Pancreas (tissue), 10 donors: ENCODE measurements at places on chromosomes 1 and 21. TPM values are rescaled to one million over a fixed set of nuclear protein-coding genes. Genes with fewer than 3 reads are reported as not detected.
A peak's percentile ranks its signal among the peaks of the same experiment; 100 is the strongest.

- H3K4me1 ChIP-seq = no peaks in the 10 kb centered on the region
- peak; percentile 51 for DNase-seq
- H3K36me3 ChIP-seq = no peaks in the 10 kb centered on the region
- no peak overlapping the region for H3K27ac ChIP-seq
- H3K27me3 ChIP-seq = no peaks in the 10 kb centered on the region
These were observed 548.4 kb upstream of the BRINP3 start for GRCh38 chr1:191025896-191026642.

- no peaks in the 10 kb centered on the region for H3K4me1 ChIP-seq
- H3K27ac ChIP-seq = no peak overlapping the region
- H3K27me3 ChIP-seq = peaks cover 8% of the 10 kb centered on the region
These were observed 39.0 kb downstream of the COL6A1 start for GRCh38 chr21:46020581-46020980.

GRCh38 chr1:6272452-6272851 lies 11.6 kb upstream of the GPR153 start:
- no peaks in the 10 kb centered on the region for H3K27me3 ChIP-seq
- H3K4me3 ChIP-seq = no peak overlapping the region
- H3K27ac ChIP-seq = no peak overlapping the region
- no peak for DNase-seq
- no peaks in the 10 kb centered on the region for H3K36me3 ChIP-seq
- H3K4me1 ChIP-seq = no peaks in the 10 kb centered on the region

GRCh38 chr1:54922040-54922761 lies 35.2 kb upstream of the DHCR24 start:
- DNase-seq = no peak
- H3K4me3 ChIP-seq = no peak overlapping the region
- H3K27me3 ChIP-seq = no peaks in the 10 kb centered on the region
- no peaks in the 10 kb centered on the region for H3K4me1 ChIP-seq

DNA sequence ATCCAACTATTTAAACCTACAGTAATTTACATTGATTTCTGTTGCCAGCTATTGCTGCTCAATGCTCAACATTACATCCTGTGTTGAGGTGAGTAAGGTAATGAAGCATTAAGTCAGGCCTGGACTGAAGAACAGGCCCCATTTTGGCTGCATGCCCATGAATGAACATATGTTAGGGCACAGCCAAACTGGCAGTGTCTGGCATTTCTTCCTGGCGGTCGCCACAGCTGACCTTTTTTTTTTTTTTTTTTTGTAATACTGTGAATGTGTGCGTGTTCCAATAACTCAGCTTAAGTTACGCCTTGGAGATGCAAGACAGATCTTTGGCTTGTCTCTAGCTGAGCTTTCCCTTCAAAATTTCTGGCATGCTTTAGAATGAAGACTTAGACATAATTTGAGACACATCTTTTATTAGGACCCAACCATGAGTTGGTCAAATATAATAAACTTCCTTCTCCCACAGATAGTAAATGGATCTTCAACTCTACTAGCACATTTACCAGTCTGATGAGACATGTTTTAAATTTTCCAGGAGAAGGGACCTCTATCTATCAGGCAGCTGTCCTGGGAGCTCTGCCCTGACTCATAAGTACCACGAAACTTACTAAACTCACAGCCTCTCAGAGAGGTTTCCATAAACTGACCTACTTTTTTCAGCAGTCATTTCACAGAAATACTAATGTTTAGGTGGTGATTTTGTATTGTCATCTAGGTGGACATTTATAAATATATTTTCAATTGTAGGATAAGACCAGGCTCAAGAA lies 341.1 kb upstream of the RUNX1 start:
- H3K4me1 ChIP-seq = no peaks in the 10 kb centered on the region
- no peak overlapping the region for H3K27ac ChIP-seq
- no peaks in the 10 kb centered on the region for H3K36me3 ChIP-seq
- DNase-seq = no peak
- H3K27me3 ChIP-seq = no peaks in the 10 kb centered on the region

DNA sequence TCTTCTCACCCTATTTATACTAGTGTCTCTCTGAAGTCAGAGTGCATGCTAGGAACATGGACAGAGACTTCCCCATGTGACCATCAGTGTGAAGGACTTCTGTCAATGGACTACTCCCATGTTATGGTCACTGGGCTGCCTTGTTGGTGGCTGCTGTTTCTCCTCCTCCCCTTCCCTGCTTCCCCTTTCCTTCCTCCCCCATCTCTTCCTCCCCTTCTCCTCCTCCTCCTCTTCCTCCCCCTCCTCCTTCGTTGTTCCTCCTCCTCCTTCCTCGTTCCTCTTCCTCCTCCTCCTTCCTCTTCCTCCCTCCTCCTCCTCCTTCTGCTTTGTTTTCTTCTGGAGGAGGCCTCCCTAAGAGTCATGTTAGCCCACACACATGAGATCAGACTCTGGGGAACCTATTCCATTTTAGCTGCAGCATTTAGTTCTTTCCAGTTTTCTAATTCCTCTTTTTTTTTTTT lies 35.8 kb downstream of the IER5 start:
- H3K36me3 ChIP-seq = no peaks in the 10 kb centered on the region
- no peaks in the 10 kb centered on the region for H3K4me1 ChIP-seq
- H3K27me3 ChIP-seq = no peaks in the 10 kb centered on the region

DNA sequence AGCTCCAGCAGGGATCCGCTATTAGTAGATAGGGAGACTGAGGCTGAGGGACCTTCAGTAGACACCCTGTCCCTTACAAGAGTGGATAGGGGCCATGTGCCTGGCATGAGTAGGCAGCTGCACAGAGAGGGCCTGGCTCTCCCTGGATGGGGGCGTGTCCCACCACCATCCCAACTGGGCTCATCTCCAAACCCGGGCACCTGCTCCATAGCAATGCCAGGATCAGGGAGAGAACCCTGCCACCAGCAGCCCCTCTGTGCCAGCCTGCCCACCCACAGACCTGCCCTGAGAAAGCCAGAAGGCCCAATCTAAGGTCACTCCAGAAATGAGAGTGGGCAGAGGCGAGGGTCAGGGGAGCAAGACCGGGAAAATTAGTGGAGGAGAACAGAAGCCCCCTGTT lies 121.3 kb downstream of the GRIK3 start:
- H3K27me3 ChIP-seq = no peaks in the 10 kb centered on the region
- H3K27ac ChIP-seq = no peak overlapping the region
- no peak for DNase-seq
- H3K4me1 ChIP-seq = no peaks in the 10 kb centered on the region
- no peak overlapping the region for H3K4me3 ChIP-seq
- H3K36me3 ChIP-seq = no peaks in the 10 kb centered on the region

DNA sequence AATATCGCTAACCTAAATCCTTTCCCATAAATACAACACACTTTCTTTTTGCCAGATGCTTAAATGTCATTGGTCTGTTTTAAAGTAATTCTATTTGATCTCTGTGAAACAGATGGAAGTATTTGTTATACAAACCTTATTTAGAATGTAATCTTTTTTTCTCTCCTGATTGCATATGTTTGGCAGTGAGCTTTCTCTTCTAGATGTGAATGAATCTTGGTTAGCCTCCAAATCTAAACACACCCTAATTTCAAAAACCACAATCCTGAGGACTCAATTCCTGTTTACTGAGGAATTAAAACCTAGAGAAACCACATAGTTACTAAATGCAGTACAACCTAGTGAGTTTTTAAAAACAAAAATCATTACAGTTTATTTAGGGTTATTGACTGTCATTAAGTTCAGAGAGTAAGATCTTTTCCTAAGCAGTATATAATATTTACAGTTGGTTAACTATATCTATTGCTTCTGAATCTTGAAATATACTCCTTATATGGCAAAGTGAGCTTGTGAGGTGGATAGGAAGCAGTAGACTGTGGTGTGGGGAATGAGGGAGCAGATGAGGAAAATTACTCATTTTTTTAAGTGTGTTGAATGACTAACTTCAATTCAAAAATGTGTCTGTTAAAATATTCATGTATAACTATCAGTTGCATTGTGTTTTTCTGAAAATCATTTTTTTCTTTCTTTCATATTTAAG lies 218.7 kb downstream of the FMN2 start:
- no peaks in the 10 kb centered on the region for H3K27me3 ChIP-seq
- no peak overlapping the region for H3K27ac ChIP-seq
- peaks cover 9% of the 10 kb centered on the region for H3K4me1 ChIP-seq
- no peak for DNase-seq

- no peak overlapping the region for H3K27ac ChIP-seq
- H3K36me3 ChIP-seq = no peaks in the 10 kb centered on the region
- H3K4me3 ChIP-seq = no peak overlapping the region
- DNase-seq = no peak
These were observed 91.0 kb upstream of the KCNA3 start for GRCh38 chr1:110765640-110766335.

- no peak overlapping the region for H3K27ac ChIP-seq
- no peaks in the 10 kb centered on the region for H3K27me3 ChIP-seq
- no peaks in the 10 kb centered on the region for H3K4me1 ChIP-seq
- no peak overlapping the region for H3K4me3 ChIP-seq
These were observed 35.4 kb downstream of the QSOX1 start for GRCh38 chr1:180190091-180190490.

DNA sequence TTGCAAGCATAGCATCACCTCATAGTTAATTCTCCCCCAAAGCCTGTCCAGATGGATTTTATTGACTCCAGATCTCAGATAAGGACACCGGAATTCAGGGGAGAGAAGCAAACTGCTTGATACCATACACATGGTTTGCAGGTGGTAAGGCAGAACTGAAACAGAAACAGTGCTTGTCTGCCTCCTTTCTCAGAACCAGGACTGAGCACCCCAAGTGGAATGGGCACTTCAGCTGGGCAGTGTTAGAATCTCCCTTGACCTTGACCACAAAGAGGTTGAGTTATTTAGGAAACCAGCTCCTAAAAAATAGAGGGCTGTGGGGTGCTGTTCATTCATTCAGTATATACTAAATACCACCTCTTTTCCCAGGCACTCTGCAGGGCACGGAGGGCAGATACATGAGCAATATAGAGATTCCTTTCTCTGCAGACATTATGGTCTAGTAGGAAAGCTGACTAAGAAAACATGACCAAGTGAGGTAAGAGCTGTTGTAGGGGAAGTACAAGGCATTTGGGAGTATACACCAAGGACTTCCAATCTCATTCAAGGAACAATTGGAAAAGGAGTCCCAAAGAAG lies 185.2 kb downstream of the C1orf94 start:
- H3K4me1 ChIP-seq = no peaks in the 10 kb centered on the region
- H3K27ac ChIP-seq = no peak overlapping the region
- no peaks in the 10 kb centered on the region for H3K27me3 ChIP-seq
- no peak for DNase-seq

GRCh38 chr1:226638001-226638601 lies 89.5 kb downstream of the STUM start:
- H3K27me3 ChIP-seq = no peaks in the 10 kb centered on the region
- no peaks in the 10 kb centered on the region for H3K4me1 ChIP-seq
- no peak overlapping the region for H3K4me3 ChIP-seq
- no peak overlapping the region for H3K27ac ChIP-seq

- H3K27me3 ChIP-seq = no peaks in the 10 kb centered on the region
- H3K27ac ChIP-seq = no peak overlapping the region
- H3K4me1 ChIP-seq = peaks cover 17% of the 10 kb centered on the region
- H3K36me3 ChIP-seq = no peaks in the 10 kb centered on the region
- DNase-seq = no peak
These were observed 43.7 kb downstream of the C8B start for GRCh38 chr1:56922070-56922469.

GRCh38 chr1:154456631-154457030 lies 45.4 kb upstream of the TDRD10 start:
- DNase-seq = no peak
- H3K27ac ChIP-seq = no peak overlapping the region
- H3K4me3 ChIP-seq = no peak overlapping the region
- no peaks in the 10 kb centered on the region for H3K36me3 ChIP-seq

DNA sequence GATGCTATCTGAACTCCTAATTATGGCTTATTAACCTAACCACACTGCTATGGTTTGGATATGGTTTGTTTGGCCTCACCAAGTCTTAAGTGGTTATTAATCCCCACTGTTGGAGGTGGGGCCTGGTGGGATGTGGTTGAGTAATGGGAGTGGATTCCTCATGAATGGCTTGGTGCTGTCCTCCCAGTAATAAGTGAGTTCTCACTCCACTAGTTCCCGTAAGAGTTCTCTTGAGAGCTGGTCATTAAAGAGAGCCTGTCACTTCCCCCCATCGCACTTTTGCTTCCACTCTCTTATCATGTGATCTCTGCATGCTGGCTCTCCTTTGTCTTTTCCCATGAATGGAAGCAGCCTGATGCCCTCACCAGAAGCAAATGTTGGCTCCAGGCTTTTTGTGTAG lies 328.8 kb downstream of the PLA2G4A start:
- no peaks in the 10 kb centered on the region for H3K4me1 ChIP-seq
- H3K27ac ChIP-seq = no peak overlapping the region
- DNase-seq = no peak

DNA sequence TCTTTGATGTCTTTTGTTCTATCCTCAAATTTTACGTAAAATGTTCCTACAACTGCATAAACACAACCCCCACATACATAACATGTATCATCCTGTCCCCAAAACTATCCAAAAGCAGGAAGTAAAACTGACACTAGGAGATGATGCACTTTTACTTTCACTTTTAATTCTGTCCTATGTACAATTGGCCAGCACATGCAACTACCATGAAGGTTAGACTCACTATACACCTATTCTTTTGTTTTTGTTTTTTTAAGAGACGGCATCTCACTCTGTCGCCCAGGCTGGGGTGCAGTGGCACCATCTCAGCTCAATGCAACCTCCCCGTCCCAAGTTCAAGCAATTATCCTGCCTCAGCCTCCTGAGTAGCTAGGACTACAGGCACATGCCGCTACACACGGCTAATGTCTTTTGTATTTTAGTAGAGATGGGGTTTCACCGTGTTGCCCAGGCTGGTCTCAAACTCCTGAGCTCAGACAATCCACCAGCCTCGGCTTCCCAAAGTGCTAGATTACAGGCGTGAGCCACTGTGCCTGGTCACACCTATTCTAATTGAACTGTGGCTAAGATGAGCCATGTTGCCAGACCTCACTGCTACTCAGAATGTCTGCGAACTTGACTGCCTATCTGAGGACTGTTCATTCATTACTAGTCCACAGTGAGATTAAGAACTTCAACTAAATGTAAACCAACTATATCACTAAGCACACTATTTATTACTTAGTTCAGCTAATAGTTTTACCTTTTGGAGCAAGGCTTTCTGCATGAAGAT lies 48.0 kb downstream of the TOR3A start:
- H3K27ac ChIP-seq = no peak overlapping the region
- no peaks in the 10 kb centered on the region for H3K36me3 ChIP-seq
- H3K27me3 ChIP-seq = no peaks in the 10 kb centered on the region
- no peak for DNase-seq

DNA sequence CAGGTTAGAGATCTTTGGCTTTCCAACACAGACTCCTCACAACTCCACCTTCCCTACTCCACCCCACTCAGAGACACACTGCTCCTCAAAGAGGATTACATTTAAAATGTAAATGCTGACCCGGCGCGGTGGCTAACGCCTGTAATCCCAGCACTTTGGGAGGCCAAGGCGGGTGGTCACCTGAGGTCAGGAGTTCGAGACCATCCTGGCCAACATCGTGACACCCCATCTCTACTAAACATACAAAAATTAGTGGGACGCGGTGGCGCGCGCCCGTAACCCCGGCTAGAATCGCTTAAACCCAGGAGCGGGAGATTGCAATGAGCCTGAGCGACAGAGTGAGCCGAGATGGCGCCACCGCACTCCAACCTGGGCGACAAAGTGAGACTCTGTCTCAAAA lies 1.8 kb upstream of the ANP32E start:
- no peak overlapping the region for H3K4me3 ChIP-seq
- DNase-seq = no peak
- H3K36me3 ChIP-seq = no peaks in the 10 kb centered on the region
- H3K27ac ChIP-seq = no peak overlapping the region

RGS4 gene
- 3.4 TPM for total RNA-seq

CYP4A11 gene
- 0.74 TPM for total RNA-seq

ACTA1 gene
- not detected for total RNA-seq

OR10J1 gene
- total RNA-seq = not detected

INSRR gene
- total RNA-seq = 0.06 TPM

NEK2 gene
- total RNA-seq = 0.32 TPM

RUNX3 gene
- total RNA-seq = 0.55 TPM

GPR25 gene
- total RNA-seq = not detected

LAMC2 gene
- total RNA-seq = 1.8 TPM
